Activated T-cell treated with anti-CD3 and anti-CD28 coated beads, Interleukin-2, amount 50 U/mL, for 48 hours (primary cell): ENCODE measurements at places on chromosomes 4 and X.

DNA sequence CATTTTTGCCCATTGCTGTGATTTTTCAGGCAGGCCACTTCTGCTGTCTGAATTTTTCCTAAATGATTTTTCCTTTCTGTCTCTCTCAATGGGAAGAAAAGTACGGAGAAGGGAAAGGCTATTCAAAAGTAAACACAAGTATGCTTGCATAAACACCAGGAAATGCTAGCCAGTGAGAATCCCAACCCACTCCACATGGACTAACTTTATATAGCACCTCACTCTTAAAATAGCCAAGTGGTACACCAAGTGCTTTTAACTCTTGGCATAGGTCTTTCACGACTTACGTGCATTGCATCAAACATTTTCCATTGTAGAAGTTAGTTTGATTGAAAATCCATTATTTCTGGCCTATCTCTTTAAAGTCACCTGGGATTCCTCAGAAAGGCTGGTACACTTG lies 178.9 kb upstream of the SPANXN1 start:
- DNase-seq: no peak

- DNase-seq: no peak
Measured at GRCh38 chrX:130974323-130974722, 71.3 kb upstream of the ENOX2 start.

DNA sequence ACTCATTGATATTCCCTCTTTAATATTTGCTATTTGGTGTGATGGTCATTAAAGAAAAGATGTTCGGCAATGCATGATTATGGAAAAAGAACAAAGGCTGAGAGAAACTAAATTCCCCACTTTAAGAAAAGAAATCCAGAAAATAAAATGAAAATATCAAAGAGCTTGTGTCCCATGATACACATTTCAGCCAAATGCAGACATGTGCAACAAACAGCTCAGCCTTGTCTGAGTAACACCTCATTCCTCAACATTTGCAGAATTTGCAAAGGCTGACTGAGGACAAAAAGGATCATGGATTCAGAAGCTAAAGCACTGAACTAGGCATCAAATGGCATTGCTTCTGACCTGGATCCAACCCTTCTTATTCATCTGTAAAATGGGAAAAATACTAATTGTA lies 281.0 kb downstream of the RAB28 start:
- DNase-seq: no peak

DNA sequence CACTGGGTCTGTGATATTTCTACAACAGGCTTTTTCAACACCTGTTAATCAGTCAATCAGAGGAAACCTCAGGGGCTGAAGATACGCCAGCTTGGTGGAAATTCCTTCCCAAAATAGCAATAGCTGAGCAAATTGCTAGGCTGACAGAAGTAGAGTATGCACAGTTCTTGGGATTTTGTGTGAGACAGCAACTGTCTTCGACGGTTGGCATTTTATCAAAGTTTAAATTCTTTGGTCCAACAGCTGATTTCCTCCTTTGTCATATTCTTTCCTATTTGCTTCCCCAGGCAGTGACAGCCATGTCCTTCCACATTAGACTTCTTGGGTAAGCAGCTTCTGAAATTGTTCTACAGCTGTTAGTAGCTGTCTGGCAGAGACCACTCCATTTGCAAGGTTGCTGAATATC lies 8.0 kb upstream of the PALLD start:
- DNase-seq: no peak

GRCh38 chr4:103996637-103997036 lies 276.9 kb upstream of the TACR3 start:
- no peak for DNase-seq

GRCh38 chr4:141352909-141353525 lies 132.3 kb downstream of the ZNF330 start:
- no peak for DNase-seq

DNA sequence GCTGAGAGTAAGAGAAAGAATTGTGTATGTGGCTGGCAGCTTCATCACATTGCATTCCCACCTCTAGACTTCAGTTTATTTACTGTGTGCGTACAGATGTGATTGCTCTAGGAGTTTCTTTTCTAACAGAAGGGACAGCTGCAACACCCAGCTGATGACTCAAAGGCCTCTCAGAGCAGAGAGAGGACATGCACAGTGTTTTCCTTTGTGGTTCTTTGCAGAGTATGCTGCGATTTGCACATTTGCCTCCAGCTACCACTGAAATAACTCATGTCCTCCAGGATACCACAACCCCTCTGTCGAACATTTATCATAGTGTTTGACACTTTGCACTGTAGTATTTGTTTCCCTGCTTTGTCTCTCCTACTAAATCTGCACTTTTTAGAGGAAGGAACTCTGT lies 294.1 kb downstream of the STIM2 start:
- DNase-seq: no peak

DNA sequence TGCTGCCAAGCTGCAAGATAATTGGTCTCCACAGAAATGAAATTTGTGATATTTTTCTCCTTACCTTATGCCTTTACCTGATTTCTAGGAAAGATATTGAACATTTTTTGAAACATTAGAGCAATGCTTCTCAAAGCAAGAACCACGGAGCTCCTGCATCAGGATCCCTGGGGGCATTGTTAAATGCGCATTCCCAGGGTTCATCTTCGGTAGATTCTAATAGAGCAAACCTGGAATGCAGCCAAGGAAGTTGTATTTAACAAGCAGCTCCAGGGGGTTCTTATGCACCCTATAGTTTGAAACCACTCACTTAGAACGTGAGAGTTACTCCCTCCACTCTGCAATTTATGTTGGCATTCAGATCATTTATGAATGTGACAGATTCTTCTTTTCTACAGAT lies 126.2 kb downstream of the SLC39A8 start:
- no peak for DNase-seq

- no peak for DNase-seq
Measured at GRCh38 chrX:139078761-139079280, 367.3 kb upstream of the FGF13 start.

GRCh38 chr4:4642496-4643000 lies 100.7 kb upstream of the STX18 start:
- DNase-seq: no peak

DNA sequence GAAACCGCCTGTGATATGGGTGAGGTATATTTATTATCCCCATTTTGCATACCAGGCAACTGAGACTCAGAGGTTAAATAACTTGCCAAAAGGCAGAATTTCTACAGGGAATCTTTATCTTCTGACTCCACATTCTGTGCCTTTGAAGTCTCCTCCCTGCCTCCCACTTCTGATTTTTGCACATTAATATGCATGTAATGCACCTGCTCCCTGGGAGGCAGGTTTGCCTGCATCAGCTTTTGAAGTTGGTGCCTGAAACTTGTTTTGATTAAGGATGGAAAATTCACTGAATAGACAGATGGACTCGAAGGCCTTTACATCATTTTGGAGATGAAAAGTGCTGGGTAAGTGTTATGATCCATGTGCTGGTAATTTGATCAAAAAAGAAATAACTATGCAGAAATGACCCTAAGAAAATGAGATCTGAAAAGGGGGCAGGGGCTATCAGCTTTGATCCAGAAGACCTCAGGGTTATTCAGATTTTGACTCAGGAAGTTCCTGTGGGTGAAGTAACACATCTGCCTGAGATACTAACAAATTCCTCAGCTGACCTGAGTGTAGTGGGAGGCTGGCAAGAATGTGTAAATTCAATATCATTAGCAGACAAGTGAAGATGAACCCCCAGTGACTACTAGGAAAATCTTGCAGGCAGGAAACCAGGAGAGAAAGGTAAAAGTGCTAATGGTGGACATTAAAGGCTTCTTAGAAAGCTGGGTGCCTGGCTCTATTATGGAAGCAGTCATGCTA lies 167.5 kb upstream of the BOD1L1 start:
- DNase-seq: no peak

DNA sequence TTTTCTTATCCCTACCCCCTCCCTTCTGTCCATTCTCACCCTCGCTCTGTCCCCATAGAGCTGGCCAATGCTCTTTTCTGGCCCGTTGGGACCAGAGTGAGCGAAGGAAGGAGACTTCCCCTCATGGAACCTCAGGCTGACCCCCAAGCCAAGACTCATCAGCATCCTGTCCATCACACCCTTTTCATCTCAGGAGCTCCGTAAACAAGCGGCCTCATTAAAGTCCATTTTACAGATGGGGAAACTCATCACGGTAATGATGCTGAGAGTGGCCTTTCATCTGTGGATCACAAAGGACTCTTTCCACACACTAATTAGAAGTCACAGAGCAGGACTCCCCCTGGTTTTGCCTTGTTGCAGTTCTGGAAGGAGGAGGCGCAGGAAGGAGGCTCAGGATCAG lies 67.4 kb upstream of the SLC34A2 start:
- DNase-seq: no peak

GRCh38 chrX:87525771-87526229 lies 8.2 kb downstream of the KLHL4 start:
- DNase-seq: no peak

- DNase-seq: no peak
Measured at GRCh38 chrX:48591255-48591791, 6.0 kb upstream of the WDR13 start.

DNA sequence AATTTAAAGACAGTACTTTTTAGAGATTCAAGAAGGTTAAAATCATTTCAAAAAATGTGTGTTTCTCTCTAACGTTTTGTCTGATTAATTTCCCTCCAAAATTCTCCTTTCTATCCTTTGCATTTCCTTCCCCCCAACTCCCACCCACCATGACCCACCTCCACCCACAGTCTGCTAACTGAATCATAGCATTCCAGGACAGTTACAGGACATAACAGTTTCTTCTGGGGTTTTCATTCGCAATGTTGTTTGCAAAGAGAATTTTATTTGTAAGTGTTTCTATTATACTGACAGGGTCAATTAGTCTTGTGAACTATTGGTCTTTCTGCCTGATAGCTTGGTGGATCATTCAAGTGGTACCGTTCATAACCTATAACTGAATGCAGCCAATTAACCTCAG lies 53.7 kb downstream of the ANAPC10 start:
- no peak for DNase-seq

GRCh38 chr4:60450054-60450453 lies 750.1 kb upstream of the ADGRL3 start:
- no peak for DNase-seq

GRCh38 chr4:18675586-18676525 lies 654.3 kb upstream of the LCORL start:
- no peak for DNase-seq

DNA sequence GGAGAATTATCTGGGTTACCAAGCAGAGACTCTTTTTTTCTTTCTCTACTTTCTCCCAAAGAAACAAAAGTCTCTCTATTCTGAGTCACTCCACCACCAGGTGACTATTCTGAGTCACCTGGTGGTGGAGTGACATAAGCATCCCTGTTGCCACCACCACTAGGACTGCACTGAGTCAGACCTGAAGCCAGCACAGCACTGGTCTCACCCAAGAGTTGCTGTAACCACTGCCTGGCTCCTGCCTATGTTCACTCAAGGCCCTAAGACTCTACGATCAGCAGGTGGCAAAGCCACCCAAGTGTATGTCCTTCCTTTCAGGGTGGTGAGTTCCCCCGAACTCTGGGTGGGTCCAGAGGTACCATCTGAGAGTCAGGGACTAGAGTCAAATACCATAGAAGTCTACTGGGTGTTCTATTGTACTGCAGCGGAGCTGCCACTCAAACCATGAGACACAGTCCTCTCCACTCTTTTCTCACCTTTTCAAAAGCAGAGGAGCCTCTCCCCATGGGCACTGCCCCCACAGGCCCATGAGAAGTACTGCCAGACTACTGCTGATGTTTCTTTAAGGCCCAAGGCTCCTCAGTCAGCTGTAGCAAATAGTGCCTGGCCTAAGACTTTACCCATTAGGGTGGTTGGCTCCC lies 209.6 kb upstream of the IRS4 start:
- DNase-seq: peak; percentile 42

GRCh38 chr4:108270466-108271450 lies 102.0 kb upstream of the LEF1 start:
- no peak for DNase-seq

GRCh38 chr4:57103051-57103450 lies 7.1 kb downstream of the IGFBP7 start:
- no peak for DNase-seq

DNA sequence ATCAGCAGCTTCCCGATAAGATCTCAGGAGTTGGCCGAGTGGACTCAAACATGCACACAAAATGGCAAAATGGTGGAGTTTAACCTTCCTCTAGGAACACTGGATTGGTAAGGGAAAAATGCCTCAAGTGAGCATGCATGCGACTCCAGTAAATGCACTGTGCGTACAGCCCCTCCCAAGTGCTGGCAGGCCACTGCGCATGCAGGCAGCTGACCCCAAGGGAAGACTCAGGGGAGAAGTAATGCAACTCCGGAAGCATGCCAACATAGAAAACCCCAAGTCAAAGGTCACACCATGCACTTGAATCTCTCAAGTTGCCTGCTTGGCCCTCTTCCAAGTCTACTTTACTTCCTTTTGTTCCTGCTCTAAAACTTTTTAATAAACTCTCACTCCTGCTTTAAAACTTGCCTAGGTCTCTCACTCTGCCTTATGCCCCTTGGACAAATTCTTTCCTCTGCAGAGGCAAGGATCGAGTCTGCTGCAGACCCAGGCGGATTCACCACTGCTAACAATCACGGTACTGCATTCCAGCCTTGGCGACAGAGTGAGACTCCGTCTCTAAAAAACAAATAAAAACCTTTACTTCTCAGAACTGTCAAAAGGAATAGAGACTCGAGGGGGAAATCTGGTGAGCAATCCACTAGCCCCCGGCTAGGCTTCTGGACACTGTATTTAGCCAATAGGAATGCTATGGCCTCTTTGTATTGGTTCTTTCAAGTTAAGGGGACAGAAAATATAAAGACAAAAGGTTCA lies 33.5 kb downstream of the NYX start:
- no peak for DNase-seq

- no peak for DNase-seq
Measured at GRCh38 chrX:148593146-148593545, 92.7 kb downstream of the AFF2 start.

- no peak for DNase-seq
Measured at GRCh38 chr4:118676128-118676527, 9.1 kb upstream of the METTL14 start.

GRCh38 chrX:79568309-79568708 lies 201.2 kb upstream of the ITM2A start:
- no peak for DNase-seq

DNA sequence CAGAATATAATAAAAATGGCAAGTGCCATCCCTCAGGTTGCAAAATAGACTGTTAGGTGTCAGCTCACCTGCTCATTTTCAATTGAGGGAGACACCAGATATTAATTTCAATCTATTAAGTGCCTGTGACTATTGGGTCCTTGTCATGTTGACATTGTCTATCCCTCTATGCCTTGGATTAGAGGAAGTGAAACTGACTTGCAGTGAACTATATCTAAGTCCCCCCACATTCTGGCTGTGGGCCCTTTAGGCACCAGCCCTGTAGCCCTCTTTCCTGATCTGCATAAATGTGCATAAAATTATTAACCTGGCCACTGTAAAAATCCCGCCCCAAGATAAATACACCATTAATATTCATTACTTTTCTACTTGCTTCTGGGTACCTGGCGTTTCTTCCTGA lies 293.0 kb upstream of the CLNK start:
- no peak for DNase-seq

DNA sequence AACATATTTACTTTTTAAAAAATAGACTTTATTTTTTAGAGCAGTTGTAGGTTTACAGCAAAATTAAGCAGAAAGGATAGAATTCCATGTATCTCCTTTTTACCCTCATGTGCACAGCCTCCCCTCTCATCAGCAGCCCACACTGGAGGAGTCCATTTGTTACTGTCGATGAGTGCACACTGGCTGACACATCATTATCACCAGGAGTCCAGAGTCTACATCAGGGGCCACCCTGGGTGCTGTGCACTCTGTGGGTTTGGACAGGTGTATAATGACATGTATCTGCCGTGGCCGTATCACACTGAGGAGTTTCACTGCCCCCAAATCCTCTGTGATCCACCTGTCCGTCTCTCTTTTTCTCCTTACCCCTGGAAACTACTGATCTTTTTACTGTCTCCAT lies 26.3 kb downstream of the TBC1D14 start:
- no peak for DNase-seq
